Effector memory CD8-positive, alpha-beta T cell (primary cell): ENCODE measurements at places on chromosomes 2 and 18.

DNA sequence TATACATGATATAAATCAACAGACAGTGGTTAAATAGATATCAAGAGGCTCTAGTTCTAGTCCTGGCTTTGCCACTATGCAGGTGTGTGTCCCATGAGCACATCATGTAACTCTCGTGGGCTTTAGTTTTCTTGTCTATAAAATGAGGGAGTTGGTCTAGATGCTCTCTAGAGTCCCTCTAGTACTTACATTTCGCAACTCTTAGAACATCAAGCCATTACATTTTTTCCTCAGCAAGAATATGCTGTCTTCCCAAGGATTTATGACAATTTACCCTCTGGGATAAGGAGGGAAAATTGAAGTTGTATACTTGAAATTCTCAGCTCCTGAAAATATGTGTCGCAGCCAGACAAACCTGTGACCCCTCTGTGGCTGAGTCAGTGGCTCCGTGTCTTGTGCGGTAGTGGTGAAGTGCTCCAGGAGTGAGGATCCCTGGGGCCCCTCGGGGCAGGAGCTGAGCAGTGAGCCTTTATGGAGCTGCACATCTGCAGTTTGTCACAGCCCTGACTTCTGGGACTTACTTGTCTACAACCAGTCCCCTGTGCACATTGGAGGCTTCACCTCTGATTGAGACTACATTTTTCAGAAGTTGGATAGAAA, 6.8 kb downstream of the PKP4 start:
- H3K4me1 ChIP-seq = peaks cover 4% of the 10 kb centered on the region
- H3K27me3 ChIP-seq = no peaks in the 10 kb centered on the region
- H3K36me3 ChIP-seq = peaks cover 2% of the 10 kb centered on the region
- H3K27ac ChIP-seq = no peak overlapping the region

GRCh38 chr2:98588880-98589431, 19.4 kb downstream of the COA5 start:
- peaks cover 78% of the 10 kb centered on the region for H3K36me3 ChIP-seq
- no peak overlapping the region for H3K4me3 ChIP-seq
- DNase-seq = no peak
- peaks cover 5% of the 10 kb centered on the region for H3K4me1 ChIP-seq
- H3K27me3 ChIP-seq = no peaks in the 10 kb centered on the region

- DNase-seq = no peak
- H3K4me1 ChIP-seq = no peaks in the 10 kb centered on the region
- H3K36me3 ChIP-seq = no peaks in the 10 kb centered on the region
- H3K27ac ChIP-seq = no peak overlapping the region
Measured at GRCh38 chr18:50747849-50748242, 72.0 kb downstream of the MRO start.

- no peaks in the 10 kb centered on the region for H3K4me1 ChIP-seq
- no peak for DNase-seq
- H3K27ac ChIP-seq = no peak overlapping the region
- peaks cover 8% of the 10 kb centered on the region for H3K36me3 ChIP-seq
Measured at GRCh38 chr2:23844905-23845304, 82.0 kb downstream of the ATAD2B start.

DNA sequence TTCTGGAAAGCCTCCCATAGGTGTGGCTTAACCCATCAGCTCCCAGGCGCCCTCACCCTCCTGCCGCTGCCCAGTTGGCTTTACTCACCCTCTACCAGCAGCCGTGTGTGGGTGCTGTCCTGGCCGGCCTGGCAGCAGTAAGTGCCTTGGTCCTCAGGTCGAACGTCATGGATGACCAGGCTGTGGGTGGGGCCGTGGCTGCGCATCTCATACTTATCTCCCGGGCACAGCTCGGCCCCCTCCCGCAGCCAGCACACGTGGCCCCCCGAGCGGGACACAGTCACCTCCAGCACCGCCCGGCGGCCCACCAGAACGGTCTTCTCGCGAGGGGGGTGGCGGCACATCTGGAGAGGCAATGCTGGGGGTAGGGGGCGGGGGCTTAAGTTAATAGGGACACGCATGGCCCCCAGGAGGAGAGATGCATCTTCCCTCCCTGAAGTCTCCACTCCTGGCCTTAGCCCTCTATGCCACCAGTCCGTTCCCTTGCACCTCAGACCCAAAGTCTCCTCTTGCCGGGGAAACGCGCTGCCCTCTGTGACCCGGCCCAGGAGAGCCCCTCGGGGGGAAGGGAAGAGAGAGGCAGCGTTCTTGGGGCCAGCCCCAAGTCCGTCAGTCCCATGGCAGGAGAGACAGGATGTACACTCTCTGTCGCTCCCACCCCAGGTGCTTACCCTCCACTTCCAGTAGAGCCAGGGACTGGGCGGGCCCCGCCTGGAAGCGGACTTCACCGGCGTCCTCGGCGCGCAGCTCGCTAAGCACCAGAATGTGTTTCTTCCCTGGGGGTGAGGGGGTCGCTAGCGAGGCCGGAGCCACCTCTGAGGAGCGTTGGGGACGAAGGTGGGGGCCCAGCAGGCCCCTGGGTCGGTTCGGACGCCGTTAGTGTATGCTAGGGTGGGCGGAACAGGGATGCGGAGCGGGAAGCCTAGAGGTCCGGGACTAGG, 7.9 kb downstream of the TMEM198 start:
- peak overlapping the region; percentile 90 for H3K4me3 ChIP-seq
- H3K36me3 ChIP-seq = peaks cover 4% of the 10 kb centered on the region
- DNase-seq = no peak
- no peak overlapping the region for H3K27ac ChIP-seq
- H3K4me1 ChIP-seq = peaks cover 8% of the 10 kb centered on the region
- H3K27me3 ChIP-seq = peaks cover 91% of the 10 kb centered on the region

DNA sequence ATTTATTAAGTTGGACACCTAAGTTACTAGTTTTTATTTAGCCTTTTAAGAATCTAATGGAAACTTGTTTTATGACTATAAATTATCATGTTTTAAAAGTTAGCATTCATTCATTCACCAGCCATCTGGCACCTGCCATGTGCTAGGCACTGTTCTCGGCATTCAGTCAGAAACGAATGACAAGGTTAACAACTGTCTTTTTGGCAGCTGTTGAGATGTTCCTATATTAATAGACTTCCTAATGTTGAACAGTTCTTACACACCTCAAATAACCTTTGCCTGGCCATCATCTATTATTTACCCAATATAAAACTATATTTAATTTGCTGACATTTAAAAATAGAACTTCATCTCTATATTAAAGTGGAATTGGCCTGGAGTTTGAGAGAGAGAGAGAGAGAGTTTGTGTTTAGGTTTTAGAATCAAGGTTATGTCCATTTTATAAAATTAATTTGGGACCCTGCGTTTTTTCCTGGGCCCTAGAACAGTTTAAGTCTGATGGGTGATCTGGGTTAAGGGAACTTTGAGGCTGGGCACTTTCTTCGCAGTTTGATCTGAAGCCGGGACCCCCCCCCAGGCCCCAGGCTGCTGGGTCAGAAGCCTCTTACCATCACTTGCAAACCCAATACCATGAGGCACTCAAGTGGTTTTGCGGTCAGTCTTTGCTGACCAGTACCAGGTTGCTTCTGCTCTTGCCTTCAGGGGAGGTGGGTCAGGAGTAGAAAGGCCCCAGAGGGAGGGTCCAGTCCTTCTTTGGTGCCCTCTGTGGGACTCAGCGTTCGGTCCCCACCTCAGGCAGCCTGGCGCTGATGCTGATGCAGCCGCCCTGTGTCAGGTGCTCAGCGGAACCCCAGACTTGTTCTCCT, 48.3 kb upstream of the ASB1 start:
- H3K4me1 ChIP-seq = peaks cover 19% of the 10 kb centered on the region
- no peak overlapping the region for H3K4me3 ChIP-seq
- H3K27ac ChIP-seq = peak overlapping the region; percentile 91
- H3K36me3 ChIP-seq = peaks cover 4% of the 10 kb centered on the region

- DNase-seq = no peak
- H3K4me3 ChIP-seq = no peak overlapping the region
- no peaks in the 10 kb centered on the region for H3K27me3 ChIP-seq
- no peaks in the 10 kb centered on the region for H3K4me1 ChIP-seq
Measured at GRCh38 chr2:142531377-142531776, 346.1 kb upstream of the KYNU start.

DNA sequence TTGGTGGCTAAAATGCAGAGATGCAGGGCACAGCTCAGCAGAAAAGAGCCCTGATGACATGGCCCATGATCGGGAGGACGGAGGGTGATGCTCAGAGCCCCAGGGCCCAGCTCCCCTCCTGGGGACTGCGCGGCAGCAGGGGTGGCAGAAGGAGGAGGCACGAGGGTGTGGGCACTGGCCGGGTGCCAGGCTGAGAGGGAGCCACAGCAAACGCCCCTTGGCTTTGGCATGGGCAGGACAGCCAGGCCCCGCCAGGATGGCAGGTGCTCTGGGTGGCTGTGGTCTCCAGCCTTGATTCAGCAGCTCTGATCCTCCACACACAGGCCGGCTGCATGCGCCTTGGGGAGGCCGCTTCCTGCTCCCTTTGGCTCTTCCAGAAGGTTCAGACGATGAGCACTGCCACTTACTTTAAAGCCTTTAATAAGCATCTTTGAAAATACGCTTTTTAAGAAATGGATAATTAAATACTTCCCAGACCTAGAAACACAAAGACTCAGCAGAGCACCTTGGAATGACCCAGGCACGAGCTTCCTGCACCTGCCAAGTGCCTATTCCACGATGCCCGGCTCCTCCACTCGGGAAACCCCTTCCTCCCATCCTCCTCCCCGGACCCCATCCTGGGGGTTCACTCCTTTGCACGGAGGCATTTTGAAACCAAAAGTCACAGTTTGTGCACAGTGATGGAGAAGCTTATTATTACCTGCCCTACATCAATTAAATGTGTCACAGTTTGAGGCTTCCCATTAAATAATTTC, 78.5 kb upstream of the SNTG2 start:
- peaks cover 39% of the 10 kb centered on the region for H3K27me3 ChIP-seq
- DNase-seq = no peak
- no peak overlapping the region for H3K27ac ChIP-seq
- H3K4me3 ChIP-seq = no peak overlapping the region
- no peaks in the 10 kb centered on the region for H3K36me3 ChIP-seq

GRCh38 chr2:72612614-72613160, 213.1 kb downstream of the EXOC6B start:
- H3K4me3 ChIP-seq = no peak overlapping the region
- DNase-seq = no peak
- H3K27ac ChIP-seq = no peak overlapping the region

DNA sequence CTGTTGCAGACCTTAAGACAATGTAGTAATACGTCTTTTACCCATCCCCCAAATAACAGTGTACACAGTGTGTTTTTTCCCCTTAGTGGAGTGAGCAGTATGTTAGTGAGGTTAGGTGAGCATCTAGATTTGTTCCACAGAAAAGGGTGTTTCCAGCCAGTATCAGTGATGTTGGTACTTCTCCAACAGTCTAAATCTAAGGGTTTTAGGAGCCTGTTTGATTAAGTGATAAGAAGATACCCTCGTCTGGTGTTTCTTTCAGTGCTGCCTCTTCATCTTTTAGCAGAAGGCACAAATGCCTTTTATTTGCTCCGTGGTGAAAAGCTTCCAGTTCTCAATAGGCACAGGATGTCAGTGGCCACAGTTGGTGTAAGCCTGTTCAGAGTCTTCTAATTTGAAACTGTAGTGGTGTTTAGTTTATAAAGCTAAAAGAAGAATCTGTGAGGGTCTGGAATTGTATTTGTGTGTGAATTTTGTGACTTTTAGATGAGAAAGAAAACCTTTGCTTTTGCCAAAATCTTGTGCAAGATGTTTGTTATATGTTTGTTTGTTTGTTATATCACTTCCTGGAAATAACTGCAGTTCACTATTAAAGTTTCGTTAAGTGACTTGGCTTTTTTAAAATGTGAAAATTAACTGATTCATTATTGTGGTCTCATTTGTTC, 71.2 kb downstream of the MAP4K4 start:
- peaks cover 2% of the 10 kb centered on the region for H3K36me3 ChIP-seq
- no peak for DNase-seq
- H3K27me3 ChIP-seq = no peaks in the 10 kb centered on the region
- H3K4me1 ChIP-seq = peaks cover 57% of the 10 kb centered on the region
- no peak overlapping the region for H3K27ac ChIP-seq

- no peaks in the 10 kb centered on the region for H3K4me1 ChIP-seq
- no peak overlapping the region for H3K27ac ChIP-seq
- peaks cover 61% of the 10 kb centered on the region for H3K27me3 ChIP-seq
- peak; percentile 34 for DNase-seq
- H3K4me3 ChIP-seq = no peak overlapping the region
Measured at GRCh38 chr2:118032169-118033013, 18.5 kb upstream of the CCDC93 start.

- H3K4me1 ChIP-seq = peaks cover 39% of the 10 kb centered on the region
- DNase-seq = no peak
- no peaks in the 10 kb centered on the region for H3K27me3 ChIP-seq
Measured at GRCh38 chr2:134683561-134684112, 35.2 kb downstream of the TMEM163 start.

GRCh38 chr2:100818606-100819369, 1.2 kb upstream of the NPAS2 start:
- H3K36me3 ChIP-seq = no peaks in the 10 kb centered on the region
- DNase-seq = no peak
- H3K27ac ChIP-seq = no peak overlapping the region
- H3K27me3 ChIP-seq = peaks cover 62% of the 10 kb centered on the region
- no peaks in the 10 kb centered on the region for H3K4me1 ChIP-seq
- H3K4me3 ChIP-seq = peak overlapping the region; percentile 69

DNA sequence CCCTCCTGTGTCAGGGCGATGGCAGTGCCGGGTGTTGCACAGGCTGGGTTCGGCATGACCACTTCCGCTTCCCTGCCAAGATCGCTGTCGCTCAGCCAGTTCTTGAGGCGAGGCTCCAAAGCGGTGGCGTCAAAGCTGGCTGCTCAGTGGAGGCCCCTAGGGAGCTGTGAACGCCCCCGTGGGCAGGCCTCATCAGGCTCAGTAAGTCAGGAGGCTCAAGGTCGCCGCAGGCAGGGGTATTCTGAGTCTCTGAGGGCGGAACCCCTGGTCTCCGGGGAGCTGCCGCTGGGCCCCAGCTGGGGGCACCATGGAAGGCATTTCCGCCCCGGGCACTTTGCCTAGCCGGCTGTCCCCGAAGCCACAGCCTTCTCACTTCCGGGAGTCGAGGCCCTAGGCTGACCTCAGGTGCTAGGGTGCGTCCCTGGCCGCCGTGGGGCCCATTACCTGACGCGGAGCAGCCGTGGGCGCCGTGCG, 210.4 kb downstream of the SOCS6 start:
- no peak for DNase-seq
- H3K4me3 ChIP-seq = no peak overlapping the region
- no peak overlapping the region for H3K27ac ChIP-seq
- H3K36me3 ChIP-seq = no peaks in the 10 kb centered on the region
- no peaks in the 10 kb centered on the region for H3K27me3 ChIP-seq

DNA sequence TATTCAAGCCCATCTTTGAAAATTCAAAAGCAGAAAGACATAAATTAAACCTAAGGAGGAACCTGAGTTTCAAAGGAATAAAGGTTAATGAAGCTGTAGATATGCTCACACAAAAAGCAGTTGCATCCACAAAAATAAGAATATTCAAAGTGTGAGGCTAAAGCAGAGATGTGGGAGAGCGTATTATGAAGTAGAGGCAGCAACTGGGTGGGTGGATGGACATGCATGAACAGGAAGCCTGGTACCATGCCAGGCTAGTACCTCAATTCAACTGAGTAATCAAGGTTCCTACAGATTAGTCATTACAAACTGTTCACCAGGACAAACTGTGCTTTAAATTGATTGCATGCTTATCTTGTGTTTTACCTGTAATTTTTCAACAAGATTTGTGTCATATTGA, 330.0 kb upstream of the PKDCC start:
- peak overlapping the region; percentile 57 for H3K27ac ChIP-seq
- DNase-seq = no peak
- H3K27me3 ChIP-seq = no peaks in the 10 kb centered on the region
- peaks cover 11% of the 10 kb centered on the region for H3K4me1 ChIP-seq
- H3K36me3 ChIP-seq = peaks cover 6% of the 10 kb centered on the region

- H3K27ac ChIP-seq = no peak overlapping the region
- no peaks in the 10 kb centered on the region for H3K4me1 ChIP-seq
- peaks cover 12% of the 10 kb centered on the region for H3K27me3 ChIP-seq
- no peak overlapping the region for H3K4me3 ChIP-seq
Measured at GRCh38 chr2:109460553-109461324, 153.0 kb downstream of the SEPTIN10 start.
